Fibroblast of skin of back (primary cell): ENCODE measurements at places on chromosomes 12 and 14.

DNA sequence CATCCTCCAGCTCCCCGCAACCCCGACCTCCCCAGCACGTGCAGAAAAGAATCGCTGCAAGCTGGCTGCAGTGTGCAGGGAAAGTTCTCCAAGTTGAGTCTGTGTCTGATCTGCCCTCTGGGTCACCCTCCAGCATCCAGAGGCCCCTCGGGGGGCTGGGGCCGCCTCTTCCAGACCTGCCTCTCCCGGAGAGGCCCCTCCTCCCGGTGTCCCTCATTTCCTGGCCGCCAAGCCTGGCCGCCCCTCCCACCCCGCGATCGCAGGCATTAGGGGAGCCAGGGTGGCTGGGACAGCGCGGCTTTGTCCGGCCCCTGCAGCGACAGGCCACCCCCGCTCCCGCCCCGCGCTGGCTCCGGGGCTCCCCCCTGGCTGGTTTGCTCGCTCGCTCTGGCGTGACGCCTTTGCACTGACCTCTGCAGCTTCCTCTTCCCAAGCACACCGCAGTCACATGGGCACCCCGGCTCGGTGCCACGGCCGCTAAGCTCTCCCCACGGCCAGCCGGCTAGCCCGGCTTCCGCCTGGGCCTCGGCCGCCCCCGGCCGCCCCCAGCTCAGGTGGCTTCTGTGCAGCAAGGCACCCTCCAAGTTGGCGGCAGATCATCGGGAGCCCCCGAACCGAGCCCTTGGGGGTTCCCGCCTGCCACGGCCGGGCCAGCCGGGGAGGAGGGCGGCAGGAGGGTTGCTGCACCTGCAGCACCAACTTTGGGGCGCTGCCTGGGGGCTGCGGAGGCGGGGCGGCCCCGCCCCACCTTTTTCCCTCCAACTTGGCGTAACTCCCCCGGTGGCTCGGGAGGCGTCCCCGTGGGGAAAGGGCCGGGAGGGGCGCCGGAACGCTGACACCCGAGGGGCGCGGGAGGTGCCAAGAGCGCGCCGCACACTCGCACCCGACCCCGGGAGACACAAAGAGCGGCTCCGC, 43.7 kb downstream of the KDM2B start:
- DNase-seq = peak; percentile 39

DNA sequence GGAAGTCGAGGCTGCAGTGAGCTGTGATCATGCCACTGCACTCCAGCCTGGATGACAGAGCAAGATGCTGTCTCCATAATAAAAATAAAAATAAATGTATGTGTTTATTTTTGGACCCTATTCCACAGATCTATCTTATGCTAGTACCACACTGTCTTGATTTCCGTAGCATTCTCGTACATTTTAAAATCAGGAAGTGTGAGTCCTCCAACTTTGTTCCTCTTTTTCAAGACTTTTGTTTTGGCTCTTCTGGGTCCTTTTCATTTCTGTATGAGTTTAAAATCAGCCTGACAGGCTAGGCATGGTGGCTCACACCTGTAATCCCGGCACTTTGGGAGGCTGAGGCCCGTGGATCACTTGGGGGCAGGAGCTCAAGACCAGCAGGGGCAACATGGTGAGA, 25.8 kb downstream of the DAO start:
- no peak for DNase-seq

DNA sequence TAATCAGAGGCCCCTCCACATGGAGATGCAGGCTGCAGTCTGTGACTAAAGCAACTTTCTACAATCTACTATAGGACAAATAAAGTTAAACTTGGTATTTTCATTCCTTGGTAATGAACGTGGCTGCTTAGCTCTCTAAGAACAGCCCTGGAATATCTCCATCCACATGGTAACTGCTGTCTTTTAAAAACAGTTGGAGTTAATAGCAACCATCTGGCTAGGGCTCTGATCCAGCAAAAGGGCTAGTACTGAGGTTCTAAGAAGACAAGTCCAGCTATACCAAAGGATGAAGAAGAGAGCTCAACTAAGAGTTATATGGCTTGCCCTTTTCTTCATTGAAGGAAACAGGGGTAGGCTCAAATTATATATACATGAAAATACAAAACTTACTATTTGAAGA, 920.1 kb downstream of the FLRT2 start:
- DNase-seq = no peak

DNA sequence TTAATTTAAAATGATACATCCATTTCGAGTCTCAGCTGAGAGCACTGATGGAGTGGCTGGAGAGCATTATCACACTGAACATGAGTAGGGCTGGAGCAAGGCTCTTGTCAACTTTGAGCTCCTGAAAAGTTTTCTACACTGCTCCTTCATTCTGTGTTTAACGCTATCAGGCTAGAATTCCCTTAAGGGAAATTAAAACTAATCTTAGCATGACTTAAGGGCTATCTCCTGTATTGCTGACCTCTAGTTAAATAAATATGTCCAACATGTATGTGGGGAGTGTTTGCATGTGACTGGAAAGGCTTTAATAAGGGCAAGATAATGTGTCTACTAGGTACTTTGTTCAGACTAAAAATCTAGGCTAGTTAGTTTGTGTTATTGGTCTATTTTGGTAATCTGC, 116.7 kb upstream of the CAND1 start:
- DNase-seq = no peak

- peak; percentile 3 for DNase-seq
Measured at GRCh38 chr14:93903342-93904184, 23.6 kb upstream of the FAM181A start.

DNA sequence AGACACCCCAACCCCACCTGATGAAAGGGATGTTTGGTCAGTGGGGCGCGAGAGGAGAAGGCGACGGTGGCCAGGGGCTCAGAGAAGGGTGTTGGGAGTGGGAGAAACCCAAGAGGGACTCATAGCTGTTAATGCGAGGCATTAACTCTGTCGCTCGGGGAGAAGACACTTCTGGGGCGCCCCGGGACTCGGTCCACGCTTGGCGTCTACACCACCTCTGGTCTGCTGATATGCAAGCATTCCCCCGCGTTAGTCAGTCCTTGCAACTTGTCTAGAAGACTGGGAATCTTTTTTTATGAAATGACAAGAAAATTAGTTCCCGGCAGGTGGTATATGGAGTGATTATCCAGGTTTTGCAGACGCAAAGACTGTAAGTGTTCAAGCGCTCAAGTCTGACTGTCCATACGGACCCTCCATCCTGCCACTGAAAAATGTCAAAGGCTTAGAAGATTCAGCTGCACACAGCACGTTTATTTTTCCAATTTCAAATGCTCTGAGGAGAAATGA, 360 bp upstream of the SLC35F4 start:
- DNase-seq = no peak

GRCh38 chr12:110585231-110585799, 2.2 kb upstream of the PPTC7 start:
- DNase-seq = peak; percentile 32

GRCh38 chr14:100554082-100554677, 33.0 kb downstream of the BEGAIN start:
- DNase-seq = no peak

DNA sequence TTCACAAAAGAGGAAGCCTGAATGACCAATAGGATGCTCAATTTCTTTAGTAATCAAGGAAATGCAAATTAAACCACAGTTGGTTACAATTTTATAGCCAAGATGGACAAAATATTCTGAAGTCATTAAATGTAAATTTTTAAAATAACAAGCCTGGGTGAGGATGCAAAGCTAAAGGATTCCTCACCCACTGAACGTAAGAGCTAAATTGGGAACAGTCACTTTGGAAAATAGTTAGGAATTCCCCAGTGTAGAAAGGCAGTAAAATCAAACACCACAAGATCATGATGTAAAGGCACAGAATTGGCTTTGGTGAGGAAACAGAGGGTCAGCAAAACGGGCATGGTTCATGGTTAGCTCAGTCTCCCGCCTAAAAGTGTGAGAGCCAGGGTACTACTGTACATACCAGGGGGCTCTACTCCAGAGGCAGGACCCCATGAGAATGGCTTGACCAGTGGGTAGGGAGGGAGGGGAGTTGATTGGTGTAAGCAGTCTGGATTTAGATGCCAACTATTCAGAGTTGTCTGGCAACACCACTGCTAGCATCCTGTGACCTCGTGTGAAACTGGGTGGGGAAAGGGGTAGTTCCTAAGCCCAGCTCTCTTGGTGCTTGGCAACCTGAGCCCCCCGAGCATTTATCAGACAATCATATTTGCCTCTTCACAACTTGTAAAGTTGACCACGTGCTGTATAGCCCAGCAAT, 213.4 kb upstream of the EGLN3 start:
- no peak for DNase-seq

DNA sequence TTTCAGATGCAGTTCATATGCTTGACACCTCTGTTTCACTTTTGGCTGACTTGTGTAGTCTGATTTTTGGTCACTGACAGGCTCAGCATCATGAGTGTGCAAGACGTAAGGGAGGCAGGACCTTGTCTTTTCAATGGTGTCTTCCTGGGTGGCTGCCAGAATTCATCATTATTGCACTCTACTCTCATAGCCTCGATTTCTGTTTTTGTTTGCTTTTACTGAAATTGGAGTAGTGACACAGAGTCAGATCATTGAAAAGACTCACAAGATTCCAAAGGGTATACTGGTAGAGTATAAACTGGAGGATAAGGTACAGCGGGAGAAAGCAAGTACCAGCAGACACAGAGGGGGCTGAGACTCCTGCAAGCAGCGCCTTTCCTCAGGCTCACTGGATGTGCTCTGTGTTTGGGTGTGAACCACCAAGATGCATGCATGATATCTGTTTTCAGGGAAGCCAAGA, 126.3 kb upstream of the FGD4 start:
- DNase-seq = peak; percentile 32

DNA sequence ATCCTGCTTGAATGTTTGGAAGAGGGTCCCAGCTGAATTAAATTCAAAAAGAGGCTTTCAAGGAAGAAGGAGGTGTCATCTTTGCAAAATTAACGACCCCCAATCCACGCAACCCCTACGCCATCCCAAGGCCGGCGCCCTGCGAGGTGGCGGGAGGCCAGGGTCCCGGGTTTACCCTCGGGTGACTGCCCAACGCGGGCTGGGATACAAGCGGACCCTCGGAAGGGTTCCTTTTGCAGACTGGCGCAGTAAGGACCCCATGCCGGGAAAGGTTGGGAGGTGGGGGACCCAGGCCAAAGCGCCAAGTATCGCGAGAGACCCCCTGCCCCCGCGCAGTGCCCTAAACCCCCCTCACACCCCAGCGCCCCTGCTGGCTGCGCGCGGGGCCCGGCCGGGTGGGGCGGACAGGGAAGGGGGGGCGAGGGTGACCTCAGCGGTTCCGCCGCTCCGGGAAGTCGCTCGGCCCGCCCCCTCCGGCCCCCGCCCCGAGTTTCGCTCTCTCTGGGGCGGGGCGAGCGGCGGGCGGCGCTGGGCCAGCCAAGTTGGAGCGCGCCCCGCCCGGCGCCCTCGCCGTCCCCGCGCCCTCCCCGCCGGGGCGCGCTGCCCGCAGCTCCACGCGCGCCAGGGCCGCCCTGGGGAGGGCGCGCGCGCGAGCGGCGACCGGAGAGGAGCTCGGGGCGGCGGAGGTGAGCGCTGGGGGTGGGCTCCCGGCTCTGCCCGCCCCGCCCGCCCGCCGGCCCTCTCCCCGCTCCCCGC, 708 bp upstream of the ZBTB42 start:
- peak; percentile 85 for DNase-seq

- no peak for DNase-seq
Measured at GRCh38 chr12:23415180-23415579, 534.3 kb downstream of the SOX5 start.

DNA sequence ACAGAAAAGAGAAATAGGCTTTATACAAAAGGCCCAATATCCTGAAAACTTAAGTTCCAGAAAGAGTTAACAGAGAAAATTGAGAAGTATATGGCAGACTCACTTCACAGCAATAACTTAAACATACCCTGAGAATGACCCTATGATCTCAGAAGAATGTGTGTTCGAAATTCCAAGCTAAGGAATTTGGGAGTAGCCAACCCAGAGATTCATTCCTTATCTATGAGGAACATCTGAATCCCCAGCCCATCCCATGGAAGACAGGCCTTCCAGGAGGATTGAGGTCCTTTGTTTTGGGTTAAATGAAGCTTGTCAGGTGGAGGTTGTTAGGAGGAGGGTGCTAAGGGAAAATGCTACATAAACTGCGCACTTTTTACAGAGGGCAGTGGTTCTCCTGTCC, 7.5 kb upstream of the SAV1 start:
- peak; percentile 92 for DNase-seq

DNA sequence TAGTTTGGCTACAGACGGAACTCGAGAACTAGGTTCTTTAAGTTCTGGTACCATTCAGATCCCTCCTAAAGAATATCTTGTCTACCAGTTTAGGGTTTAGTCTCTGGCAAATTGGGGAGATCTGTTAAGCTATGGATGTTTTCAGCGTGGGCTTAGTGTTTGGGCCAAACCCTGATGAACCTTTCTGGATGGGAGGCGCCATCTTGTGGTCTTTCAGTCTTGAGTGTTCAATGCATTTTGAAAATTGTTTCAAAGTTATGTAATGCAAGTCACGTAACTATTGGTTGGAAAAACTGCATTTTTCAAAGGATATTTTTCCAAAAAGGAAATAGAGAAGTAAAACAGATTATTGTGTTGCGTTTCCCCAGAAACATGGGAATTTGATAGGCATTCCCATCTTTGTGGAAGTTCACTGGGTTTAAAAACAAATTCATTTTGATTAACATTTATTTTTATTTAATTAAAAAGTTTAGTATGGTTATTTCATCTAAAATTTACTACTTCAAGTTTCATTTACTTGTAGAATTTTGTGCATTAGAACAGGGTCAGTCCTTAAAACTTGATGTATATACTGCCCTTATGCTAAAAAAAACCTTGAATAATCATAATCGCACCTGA, 169.0 kb downstream of the PRIMA1 start:
- DNase-seq = peak; percentile 47

GRCh38 chr14:35557221-35557747, 23.3 kb downstream of the INSM2 start:
- no peak for DNase-seq

DNA sequence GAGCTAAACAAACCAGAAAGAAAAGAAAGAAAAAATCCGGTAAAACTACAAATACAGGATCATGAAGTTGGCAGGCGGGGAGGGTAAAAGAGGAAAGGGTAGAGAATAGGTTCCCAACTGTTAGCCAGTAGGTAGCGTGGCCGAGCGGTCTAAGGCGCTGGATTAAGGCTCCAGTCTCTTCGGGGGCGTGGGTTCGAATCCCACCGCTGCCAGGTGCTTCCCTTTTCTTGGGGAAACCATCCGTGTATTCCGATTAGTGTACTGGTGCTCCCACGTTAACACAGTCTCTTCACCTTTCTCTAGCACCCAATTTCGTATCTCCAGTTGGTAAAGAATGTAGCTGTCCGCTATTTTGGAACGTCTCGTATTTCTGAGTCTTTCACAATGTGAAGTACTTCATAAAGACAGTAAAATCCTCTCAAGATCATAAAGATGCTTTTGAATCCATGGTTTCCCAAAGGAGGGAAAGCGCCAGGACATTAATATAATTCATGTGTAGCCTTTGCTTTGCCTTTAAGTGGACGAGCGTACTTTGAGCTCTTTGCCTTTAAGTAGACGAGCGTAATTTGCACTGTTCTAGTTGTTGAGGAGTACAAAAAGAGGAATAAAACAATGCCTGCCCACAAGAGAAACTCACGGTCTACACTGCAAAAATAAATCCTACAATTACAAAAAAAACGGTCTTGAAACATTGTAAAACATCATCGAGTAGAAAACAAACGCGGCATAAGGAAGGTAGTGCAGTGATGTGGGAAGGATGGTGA, 19.0 kb upstream of the RNASE12 start:
- peak; percentile 79 for DNase-seq
